ENCODE measurements at places on chromosomes 4 and X.

- DNase-seq: no peak
Measured at GRCh38 chrX:18956303-18957032, 27.4 kb downstream of the PHKA2 start.

DNA sequence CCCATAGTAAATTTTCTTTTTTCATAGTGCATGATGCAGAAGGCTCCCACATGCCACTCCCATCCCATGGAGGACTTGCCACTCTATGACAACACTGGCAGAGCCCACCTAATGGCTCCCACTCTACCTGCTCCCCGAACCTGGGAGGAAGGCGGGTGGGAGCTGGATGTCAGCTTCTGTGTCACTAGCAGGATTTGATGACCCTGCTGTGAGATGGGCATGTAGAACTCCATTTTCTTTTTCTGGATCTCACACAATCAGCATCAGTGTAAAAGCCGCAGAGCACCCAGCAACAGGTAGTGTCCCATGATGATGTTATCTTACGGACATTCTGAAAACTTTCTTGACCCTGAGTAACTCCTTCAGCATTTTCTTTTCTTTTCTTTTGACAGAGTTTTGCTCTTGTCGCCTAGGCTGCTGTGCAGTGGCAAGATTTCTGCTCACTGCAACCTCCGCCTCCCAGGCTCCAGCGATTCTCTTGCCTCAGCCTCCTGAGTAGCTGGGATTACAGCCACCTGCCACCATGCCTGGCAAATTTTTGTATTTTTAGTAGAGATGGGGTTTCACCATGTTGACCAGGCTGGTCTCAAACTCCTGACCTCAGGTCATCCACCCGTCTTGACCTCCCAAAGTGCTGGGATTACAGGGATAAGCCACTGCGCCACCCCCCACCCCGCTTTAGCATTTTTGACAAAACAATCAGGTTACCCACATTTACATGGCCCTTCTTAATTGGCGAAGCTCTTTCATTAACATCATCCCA is 15.0 kb upstream of the ADH1A start:
- DNase-seq: no peak

DNA sequence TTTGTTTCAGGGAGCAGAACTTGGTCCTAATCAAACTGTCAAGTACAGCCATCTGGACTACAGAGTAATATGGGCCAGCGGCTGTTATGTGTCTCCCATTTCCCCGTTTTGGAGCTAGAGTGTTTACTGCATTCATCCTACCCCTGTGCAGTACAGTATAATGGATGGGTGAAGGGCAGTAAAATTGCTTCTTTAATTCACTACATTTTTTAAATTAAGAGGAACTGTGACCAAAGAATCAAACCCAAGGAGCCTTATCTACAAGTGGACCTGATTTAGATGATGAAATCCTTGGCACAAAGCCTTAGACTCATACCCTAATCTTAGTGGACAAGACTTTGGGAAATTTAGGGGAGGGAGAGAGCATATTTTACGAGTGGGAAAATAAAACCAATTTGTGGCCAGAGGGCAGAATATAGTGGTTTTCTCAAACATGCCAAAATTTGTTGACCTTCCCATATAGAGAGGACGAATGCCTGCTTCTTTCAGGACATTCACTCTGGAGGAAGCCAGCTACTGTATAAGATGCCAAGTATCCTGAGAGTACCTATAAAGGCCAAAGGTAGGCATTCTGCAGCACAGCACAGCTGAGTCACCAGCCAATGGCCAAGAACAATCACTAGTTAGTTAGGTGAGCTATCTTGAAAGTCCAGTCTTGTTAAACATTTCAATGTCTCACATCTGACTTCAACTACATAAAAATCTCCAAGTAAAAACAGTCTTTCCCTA is 253.8 kb upstream of the KCNIP4 start:
- DNase-seq: no peak

DNA sequence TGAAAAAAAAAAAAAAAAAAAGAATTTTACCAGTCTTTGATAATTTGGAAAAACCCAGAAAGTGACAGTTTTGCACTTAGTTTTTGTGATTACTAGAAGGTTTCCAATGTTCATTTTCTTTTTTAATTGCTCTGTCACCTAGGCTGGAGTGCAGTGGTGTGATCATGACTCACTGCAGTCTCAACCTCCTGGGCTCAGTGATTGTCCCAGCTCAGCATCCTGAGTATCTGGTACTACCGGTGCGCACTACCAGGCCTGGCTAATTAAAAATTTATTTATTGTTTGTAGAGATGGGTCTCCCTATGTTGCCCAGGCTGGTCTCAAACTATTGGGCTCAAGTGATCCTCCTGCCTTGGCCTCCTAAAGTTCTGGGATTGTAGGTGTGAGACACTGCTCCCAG is 3.3 kb downstream of the NUDT9 start:
- no peak for DNase-seq

DNA sequence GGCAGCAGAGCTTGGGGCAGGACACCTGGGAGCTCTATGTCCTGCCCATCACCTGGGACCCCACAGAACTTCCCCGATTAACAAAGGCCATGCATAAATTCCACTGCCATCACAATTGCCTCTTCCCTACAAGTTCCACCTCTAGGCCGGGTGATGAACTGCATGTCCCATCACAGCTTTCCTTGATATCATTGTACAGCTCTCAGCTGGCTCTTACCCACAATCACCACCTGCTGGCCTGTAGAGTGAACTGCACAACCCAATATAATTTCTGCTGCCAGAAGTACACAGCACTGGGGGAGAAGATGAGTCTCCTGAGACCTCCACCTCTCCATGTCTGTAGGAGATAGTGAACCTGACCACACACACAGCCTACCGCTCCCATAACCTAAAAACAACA is 285.0 kb upstream of the AADAT start:
- no peak for DNase-seq

DNA sequence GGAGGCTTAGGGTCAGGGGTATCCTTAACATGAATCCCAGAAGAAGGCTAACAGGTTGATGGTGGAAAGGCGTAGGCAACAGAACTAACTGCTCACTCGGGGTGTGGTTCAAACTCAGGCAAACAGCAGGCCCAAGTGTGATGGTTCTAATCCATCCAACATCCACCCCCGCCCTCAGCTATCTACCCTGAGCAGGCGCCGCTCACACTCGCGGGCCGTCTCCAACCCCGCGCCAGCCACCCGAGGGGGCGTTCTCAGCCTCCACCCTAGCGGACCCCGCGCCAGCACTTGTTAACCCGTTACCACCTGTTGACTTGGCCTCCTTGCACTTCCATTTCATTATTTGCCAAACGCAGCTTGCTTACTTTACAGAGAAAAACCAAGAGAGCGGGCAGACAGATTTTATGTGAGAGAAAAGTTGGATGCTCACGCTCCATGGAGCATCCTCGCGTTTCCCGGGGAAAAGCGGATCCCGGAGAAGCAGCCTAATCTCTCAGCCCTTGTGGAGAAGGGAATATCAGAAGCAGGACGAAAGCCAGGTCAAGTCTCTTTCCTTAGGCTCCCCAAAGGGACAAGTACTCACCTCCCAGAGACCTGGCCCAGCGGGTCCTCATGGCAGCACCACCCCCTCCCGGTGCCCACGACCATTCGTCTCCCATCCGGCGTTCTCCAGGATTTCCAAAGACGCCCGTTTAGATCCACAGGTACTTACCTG is 773 bp downstream of the SNCA start:
- no peak for DNase-seq

DNA sequence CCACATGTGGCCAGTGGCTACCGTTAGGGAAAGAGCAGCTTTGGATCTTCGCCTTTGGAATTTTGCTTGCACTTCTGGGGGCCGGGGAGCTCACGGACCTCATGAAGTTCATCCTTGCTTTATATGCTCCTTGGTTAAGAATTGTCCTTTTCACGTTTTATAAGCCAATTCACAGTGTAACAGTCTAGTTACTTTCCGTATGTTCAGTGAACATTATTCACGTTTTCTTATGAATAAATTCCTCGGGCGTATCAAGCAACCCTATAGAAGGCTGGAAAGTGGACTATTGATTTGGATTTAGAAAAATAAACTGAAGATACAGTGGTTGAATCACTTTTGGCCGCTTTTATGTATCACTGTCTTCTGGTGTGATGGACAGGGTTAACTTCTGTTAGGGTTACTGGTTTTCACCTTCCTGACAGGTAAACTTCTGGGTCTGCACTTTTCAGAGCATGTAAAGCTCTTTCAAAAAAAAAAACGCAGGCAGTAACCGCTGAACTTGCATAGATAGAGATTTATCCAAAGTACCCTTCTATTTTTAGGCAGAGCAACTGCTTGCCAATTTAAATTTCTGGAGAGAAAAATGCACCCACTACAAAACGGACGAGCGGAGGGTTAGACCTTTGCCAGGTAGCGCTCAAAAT is 569 bp upstream of the PDLIM5 start:
- DNase-seq: no peak

DNA sequence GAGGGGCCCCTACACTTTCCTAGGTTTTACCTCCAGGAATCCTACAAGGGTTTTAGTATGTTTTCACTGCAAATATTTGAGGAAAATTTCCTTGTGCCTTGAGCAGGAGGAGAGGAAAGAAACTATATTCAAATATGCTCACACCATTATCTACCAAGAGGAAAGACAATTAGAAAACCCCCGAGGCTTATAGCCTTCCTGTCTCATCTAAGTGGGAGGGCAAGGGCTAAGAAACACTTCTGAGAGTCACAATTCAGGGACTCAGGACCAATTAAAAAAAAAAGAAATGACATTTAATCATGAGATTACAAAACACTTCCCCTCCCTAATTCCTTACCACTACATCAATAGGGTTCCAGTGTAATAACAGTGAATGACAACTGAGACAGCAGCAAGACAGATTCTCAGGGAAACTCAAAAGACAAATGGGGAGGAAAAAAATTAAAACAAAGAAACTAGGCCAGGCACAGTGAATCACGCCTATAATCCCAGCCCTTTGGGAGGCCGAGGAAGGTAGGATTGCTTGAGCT is 45.6 kb downstream of the ATRX start:
- DNase-seq: no peak

GRCh38 chrX:53362449-53362848 is 60.0 kb downstream of the SMC1A start:
- no peak for DNase-seq

DNA sequence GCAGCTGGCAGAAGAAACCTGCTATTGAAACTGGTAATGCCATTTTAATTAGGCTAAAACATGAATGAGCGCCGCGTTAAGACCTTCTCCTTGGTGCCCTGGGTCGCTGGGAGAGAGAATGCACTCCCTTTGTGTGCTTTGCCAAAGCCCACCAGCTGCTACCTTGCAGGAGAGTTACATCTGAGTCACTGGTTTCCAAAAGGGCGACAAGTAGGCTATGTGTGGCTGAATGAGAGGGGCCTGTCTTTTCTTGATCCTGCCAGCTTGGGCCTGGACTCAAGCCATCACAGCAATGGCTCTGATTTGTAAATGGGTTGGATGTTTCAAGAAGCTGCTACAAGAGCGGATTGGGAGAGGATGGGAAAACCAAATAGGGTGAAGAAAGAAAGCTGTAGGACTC is 81.5 kb downstream of the NHS start:
- DNase-seq: no peak

GRCh38 chrX:40552768-40553167 is 28.0 kb upstream of the ATP6AP2 start:
- DNase-seq: no peak

DNA sequence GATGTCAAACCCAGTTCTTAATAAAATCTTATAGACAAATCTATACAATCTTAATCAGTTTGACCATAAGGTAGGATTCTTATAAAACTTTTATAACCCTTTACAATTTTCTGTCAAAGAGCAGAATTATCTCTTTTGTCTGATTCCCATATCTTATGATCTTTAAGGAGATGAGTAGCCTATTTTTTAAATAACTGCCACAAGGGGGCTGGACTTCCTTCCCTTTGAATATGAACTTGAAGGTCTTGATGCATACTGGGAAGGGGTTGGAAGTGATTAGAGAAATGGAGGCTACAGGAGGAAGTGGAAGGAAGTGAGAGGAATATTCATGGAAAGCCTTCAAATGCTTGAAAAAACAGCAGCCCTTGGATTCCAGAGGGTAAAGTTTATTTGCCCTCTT is 111.1 kb downstream of the APOOL start:
- no peak for DNase-seq

GRCh38 chr4:10295301-10295700 is 161.9 kb downstream of the ZNF518B start:
- DNase-seq: no peak

- no peak for DNase-seq
Measured at GRCh38 chrX:97806238-97806637, 922.5 kb downstream of the RPA4 start.

DNA sequence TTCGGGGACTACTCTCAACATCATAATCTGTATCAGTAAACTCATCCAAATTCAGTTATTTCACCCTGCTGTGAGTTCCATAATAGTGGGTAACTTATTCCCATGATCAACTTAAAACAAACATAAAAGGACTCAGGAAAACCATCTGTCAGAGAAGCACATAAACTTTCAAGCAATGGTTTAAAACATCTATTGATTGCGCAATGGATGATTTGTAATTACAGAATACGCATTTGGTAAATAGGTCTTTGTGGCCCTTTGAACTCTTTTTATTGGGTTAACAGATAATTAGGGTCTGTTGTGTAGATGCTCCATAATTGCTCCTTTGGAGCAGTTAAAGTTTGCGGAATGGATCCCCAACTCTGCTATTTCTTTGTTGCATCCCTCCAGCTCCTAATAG is 115.3 kb downstream of the KIT start:
- DNase-seq: no peak

DNA sequence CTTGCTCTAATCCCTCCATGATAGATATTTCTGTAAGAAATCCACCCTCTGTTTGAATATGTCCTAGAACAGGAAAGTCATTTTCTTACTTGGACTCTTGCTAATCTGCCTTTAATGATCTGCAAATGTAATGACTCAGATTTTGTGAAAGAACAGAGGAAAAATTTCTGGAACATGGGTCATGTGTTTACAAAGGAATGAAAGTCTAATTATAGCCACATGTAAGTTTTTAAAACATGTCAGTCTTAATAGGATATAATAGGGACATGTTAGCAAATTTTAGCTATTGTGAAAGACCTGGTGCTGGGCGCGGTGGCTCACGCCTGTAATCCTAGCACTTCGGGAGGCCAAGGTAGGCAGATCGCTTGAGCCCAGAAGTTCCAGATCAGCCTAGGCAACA is 47.6 kb downstream of the GRK4 start:
- DNase-seq: no peak

DNA sequence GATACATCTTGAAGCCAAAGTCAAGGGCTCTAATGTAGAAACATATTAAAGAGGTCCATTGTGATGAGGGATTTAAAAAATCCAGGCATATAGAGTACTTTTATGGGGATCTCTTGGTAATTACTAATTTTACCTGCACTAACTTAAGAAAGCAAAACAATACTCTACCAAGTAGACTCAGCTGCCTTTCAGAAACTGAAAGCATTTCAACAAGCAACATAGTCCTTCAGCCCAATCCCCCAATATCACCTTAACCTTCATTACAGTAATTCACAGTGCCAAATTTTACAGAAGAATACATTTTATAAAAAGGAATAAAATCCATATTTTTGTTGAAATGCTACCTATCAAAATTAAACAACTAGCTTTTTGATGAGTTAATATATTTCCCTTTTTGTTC is 422.9 kb downstream of the DTHD1 start:
- DNase-seq: no peak

- DNase-seq: no peak
Measured at GRCh38 chr4:168293386-168293975, 25.1 kb downstream of the DDX60 start.
